ENCODE measurements at places on chromosomes 12 and 14.

DNA sequence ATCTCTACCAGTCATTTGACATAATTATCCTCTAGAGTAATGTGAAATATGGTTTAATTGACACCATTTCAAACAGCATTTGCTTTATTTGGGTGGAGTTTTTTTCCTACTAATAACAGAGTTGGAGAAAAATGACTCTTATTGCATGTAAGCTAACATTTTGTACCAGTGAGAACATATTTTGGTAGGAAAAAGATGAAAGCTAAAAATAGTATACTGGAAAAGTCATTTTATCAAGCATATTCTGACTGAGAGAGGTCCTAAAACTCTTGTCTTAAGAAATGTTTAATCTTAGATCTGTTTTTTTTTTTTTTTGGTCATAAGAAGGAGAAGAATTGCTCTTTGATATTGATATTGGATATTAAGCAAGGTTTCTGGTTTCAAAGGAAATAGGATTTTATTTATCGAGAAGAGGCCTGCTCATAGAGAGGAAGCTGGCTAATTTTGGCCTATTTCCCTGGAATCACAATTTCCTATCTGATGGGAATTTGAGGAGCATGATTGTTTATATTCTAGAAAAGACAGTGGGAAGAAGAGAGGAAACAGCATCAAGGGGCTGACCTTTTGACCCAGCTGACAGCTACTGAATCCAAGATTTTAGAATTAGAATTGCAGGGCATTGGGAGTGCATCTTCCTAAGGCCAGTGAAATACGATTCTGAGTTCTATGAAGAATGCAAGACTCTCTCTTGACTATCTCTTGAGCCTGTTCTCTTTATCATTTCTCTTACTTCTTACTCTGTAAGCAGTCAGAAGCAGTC is 19.4 kb downstream of the OTOGL start:
- DNase-seq = no peak

GRCh38 chr14:105272623-105273022 is 24.3 kb downstream of the BTBD6 start:
- DNase-seq = no peak

DNA sequence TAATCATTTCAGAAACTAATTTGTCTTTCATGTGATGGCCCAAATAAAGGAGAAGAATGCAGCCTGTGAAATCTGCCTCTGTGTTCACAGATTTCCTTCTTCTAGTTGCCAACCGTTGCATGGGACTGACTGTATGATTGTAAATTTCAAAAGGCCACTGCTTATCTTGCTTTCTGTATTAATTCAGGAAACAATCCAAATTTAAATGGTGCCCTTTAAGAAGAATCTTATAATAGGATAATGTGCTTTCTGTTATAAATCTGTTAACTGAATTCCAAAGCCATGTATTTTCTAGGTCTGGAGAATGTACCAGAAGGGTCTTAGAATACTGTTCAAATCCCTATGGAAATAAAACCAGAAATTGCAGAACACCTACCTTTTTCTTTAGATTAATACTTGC is 58.6 kb upstream of the ATP2A2 start:
- DNase-seq = no peak

DNA sequence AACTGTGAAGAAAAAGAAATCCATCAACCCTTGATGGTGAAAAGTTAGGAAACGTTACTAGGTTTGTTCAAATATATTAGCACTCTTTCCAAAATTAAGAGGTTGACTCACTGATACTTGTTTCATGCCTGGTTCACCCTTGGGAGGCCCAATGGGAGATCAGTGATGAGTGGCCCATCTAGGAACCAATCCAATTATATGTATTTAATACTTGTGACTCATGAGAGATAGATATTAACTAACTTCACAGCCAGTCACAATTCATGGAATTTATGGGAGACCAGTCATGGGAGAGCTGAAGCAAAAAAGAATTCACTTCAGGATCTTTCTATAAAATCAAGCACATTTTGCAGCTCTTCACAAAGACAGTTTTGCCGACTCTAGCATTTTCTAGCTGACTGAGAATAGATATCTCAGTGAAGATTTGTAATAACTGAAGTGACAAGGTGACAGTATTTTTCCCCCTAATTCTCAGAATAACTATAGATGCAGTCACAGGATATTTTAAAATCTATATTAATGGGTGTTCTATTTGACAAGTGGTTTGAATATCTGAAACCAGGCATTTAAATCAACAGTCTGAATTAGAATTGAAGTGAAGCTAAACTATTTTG is 230.2 kb downstream of the EPS8 start:
- DNase-seq = no peak

DNA sequence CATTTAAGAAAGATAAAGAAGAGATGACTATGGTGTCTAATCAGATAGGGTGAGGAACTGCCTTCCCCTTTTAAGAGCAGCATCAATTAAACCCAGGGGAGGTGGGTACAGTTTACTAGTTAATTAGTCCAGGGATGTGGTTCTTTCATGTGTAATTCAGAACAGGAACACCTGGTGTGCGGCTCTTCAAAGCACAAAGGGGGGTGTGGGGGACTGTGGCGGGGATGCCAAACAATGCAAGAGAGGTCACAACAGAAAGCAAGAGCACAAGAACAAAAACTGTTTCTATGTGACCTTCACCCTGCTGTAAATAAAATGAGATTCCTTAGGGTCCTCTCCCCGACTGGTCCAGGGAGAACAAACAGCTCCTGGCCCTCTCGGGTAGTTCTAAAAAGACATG is 183.9 kb upstream of the SOX5 start:
- DNase-seq = no peak

- no peak for DNase-seq
Observed at GRCh38 chr12:102848832-102849231, 68.2 kb downstream of the PAH start.

- DNase-seq = peak; percentile 64
Observed at GRCh38 chr14:64209444-64210131, 84.6 kb downstream of the ESR2 start.

- peak; percentile 27 for DNase-seq
Observed at GRCh38 chr14:101075801-101076413, 172.4 kb upstream of the RTL1 start.

DNA sequence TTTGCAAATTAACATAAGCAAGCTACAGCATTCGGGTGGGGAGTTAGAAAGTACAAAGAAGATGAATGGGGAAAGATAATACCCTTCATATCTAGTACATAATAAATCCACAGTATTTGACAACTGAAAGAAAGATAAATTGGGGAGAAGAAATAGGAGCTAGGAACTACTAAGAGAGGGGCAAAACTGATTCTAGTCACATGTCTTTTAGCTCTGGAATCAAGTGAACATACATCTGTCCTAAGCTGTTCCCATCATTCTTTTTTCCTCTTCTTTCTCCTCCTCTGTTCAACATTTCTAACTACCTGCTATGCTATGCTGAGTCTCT is 15.3 kb upstream of the APOF start:
- no peak for DNase-seq

GRCh38 chr12:14066021-14066420 is 84.6 kb upstream of the GRIN2B start:
- no peak for DNase-seq

DNA sequence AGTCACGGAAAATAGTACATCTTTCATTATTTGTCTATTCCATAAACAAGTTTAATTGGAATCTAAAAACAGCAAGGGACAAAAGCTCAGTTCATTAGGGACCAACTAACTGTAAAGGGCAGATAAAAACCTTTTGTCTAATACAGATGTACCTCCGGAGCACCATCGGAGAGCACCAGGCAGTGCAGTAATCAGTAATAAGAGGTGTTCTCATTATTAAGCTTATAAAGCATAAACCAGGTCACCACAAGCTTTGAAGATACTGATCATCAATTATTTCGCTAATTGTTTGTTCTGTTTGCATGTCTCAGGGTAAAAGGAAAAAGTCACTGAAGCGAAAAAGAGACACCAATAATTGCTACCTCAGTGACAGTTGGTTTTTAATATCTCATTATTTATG is 207.3 kb upstream of the PRKD1 start:
- DNase-seq = no peak

DNA sequence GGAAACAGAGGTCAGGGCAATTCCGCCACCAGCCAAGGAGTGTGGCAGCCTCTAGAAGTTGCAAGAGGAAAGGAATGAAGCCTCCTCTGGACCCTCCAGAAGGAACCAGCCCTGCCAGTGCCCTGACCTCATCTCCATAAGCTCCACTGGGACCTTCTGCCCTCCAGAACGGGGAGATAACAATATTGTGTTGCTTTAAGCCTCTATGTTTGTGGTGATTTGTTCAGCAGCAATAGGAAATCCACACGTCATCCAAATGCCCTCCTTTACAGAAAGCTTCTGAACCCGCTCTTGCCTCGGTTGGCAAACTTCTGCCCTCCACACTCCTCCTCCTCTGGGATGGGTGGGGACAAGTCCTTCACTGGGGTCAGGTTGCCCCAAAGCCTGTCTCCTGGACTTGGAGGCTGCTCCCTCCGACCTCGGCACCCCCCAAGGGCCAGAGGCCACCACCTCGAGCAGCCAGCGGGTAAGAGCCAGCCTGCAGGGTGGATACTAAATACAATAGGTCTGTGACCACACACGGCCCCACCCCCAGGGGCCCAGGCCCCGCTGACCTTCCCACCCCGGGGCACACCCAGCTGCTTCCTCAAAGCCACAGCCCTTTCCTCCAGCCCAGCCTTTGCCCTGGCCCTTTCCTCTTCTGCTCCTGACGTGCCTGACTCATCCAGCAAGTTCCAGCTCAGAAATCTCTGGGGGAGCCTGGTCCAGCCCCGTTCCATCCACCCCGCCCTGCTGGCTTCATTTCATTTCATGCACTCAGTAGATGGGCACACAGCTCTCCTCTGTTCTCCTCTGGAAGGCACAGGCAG is 58.7 kb upstream of the NCOR2 start:
- DNase-seq = peak; percentile 87

DNA sequence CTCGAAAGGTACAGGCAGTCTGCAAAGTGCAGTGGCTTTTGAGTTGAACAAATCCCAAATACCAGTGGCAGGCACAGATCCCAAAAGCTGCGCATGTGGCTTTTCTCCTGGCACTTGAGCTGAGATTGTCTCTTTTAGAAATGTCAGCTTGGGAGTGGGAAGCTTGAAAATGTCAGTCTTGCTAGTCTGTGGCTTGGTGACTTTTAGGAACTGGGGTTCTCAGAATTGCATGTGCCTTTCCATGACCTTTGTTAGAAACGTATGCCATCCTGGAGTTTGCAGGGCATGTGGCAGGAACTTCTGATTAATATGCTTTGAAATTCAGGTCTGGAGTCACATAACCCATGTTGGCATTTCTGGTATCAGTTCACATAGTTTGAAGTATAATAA is 182.1 kb downstream of the CHST11 start:
- DNase-seq = no peak

GRCh38 chr14:104680806-104681688 is 8.4 kb upstream of the INF2 start:
- peak; percentile 59 for DNase-seq

GRCh38 chr12:108346727-108347710 is 7.9 kb upstream of the CMKLR1 start:
- no peak for DNase-seq

GRCh38 chr12:53989227-53990113 is 4.5 kb downstream of the HOXC10 start:
- peak; percentile 79 for DNase-seq

DNA sequence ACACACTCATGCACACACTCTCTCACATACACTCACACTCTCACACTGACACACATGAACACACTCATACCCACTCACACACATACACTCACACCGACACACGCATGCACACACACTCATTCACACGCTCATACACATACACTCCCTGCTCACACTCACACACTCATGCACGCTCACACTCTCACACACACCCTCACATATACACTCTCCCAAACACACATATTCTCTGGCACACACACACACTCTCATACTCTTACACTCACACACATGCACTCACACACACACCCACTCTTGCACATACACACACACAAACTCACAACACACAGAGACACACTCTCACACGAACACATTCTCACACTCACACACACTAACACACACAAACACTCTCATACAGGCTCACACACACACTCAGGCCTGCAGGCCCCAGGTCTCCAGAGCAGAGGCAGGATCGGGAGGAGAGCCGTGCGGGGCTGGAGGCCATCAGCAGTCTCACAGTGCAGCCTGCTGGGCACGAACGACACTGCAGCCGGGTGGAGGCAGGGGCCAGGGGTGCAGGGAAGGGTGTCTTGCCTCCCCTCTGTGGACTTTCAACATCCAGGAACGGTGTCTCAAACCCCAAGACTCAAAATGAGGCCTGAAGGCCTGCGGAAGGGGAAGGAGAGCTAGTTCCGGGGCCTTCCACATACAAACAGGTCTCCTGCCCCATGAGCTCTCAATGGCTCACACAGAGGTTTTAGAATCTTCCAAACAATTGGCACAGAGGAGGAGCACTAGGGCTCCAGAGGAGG is 148.7 kb downstream of the ANO2 start:
- DNase-seq = peak; percentile 68

DNA sequence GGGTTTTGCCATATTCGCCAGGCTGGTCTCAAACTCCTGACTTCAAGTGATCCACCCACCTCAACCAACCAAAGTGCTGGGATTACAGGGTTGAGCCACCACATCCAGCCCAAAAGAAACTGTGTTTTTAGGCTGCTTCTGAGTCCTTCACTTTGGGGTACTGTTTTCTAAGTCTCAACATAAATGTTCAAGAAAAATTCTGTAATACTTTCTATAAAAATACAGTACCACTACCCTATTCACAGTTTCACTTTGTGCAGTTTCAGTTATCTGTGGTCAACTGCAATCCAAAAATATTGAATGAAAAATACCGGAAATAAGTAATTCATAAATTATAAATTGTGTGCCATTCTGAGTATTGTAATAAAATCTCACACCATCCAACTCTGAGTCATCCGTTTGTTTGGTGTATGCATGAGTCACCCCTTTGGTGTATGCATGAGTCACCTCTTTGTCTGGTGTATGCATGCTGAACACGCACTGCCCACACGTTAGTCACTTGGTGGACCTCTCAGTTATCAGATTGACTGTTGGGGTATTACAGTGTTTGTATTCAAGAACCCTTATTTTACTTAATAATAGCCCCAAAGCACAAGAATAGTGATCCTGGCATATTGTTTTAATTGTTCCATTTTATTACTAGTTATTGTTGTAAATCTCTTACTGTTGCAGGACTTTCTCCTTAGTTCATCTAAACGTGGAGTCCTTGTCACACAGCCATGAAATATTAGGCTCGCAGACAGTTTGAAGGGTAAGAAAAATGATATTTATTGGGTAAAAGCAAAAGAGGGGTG is 190.2 kb downstream of the FSCB start:
- no peak for DNase-seq

DNA sequence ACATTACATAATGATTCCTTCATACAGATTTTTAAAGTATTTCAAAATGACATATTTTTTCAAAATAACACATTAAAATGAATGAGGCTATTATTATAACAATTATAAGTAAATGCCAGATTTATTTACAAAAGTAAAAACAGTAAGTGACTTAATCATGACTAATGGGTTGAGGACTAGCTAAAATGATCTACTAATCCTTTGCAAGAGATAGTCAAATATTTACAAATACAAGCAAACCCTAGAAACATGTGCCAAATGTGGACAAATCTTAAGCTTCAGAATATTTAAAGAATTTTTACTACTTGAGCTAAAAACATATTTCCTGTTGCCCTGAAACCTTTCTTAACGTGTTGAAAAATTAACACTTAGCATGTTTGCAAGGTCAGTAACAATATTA is 74.8 kb downstream of the KIF21A start:
- no peak for DNase-seq

GRCh38 chr14:63223596-63223995 is 19.4 kb downstream of the RHOJ start:
- DNase-seq = no peak

- DNase-seq = no peak
Observed at GRCh38 chr14:99125113-99125512, 146.9 kb downstream of the BCL11B start.

- DNase-seq = no peak
Observed at GRCh38 chr14:102344485-102344884, 18.2 kb downstream of the CINP start.
